Stimulated activated CD8-positive, alpha-beta memory T cell treated with anti-CD3 and anti-CD28 coated beads, Interleukin-4, amount 100 ng/mL, for 4 hours (primary cell): ENCODE measurements at places on chromosomes 7 and 10.

- DNase-seq: no peak
These were observed 549 bp downstream of the INMT start for GRCh38 chr7:30752484-30752883.

- no peak for DNase-seq
These were observed 21.6 kb upstream of the GIMAP2 start for GRCh38 chr7:150663802-150664494.

DNA sequence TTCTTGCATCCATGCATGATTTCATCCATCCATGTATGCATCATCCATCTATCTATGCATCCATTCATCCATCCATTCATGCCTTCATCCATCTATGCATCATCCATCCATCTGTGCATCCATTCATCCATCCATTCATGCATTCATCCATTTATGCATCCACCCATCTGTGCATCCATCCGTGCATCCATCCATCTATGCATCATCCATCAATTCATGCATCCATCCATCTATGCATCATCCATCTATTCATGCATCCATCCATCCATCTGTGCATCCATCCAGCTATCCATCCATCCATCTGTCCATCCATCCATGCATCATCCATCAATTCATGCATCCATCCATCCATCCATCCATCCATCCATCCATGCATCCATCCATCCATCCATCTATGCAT is 131.3 kb downstream of the DYNC2I1 start:
- no peak for DNase-seq

DNA sequence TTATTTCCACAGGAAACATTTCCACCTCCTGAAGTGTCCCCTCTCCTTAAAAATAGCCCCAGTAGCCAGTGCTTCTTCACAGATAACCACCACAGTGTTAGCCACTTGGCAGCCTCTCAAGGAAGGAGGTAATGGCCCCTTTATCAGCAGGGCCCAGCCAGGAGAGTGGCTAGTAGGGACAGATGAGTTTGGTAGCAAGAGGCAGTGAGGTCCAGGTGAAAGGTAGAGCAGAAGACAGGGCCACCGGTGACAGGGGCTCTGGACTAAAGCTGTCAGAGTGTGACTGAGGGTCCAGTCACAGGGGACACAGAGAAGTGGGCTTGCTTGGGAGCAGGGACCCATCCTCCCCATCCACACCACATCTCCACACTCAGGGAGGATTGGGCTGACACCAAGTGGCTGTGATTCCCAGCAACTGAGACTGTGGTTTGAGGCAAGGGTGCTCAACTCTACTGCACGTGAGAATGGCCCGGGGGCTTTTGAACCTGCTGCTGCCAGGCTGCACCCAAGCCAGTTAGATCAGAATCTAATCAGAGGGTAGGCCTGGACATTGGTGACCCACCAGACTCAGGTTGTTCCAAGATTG is 52.2 kb downstream of the C10orf120 start:
- DNase-seq: no peak

DNA sequence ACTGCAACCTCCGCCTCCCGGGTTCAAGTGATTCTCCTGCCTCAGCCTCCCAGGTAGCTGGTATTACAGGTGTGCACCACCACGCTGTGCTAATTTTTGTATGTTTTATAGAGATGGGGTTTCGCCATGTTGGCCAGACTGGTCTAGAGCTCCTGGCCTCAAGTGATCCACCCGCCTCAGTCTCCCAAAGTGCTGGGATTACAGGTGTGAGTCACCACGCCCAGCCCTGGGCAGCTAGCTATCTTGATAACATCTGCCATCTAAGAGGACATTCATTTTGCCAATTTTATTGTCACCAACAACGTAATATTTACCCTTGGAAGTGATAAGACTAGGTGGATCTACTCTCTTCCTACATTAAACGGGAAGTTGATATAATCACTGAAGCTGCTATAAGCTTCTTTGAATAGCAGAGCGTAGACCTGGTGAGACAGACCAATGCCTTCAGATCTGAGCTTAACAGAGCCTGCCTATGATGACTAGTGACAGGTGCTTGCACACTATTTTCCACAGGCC is 39.7 kb upstream of the SLC35B4 start:
- DNase-seq: no peak

- no peak for DNase-seq
These were observed 341.5 kb upstream of the AOAH start for GRCh38 chr7:37065779-37066271.

GRCh38 chr10:58467931-58468635 is 44.6 kb upstream of the BICC1 start:
- no peak for DNase-seq

- DNase-seq: no peak
These were observed 15.6 kb downstream of the RGS10 start for GRCh38 chr10:119526621-119527592.

DNA sequence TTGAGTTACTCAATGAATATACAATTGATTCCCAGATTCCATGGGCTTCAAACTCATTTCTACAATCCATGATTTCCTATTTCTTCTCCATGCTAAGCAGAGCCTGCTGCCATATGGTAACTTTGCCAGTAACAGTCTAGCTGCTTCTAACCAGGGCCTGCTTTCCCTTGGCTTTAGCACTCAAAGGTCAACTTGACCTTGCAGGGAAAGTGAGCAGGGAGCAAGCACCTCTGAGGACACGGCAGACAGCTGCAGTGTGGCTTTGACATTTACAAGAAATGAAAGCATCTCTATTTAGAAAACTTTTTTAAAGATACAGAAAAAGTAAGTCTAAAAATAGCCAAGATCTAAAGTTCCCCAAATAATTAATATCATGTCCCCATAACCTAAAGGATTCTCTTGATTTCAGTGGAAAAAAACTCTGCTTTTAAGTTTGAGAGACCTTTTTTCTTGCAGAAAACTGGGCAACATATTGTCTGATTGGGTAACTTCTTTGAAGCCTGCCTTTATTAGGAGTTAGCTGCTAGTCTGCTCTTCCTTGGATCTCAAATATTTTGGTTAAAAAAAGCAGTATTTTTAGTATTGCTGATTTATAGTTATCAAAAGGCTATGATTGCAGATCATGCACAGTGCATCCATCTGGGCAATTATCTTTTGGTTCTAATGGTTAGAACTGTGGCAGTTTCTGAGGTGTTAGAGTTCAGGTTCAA is 257.9 kb downstream of the AHR start:
- no peak for DNase-seq

- no peak for DNase-seq
These were observed 4.3 kb upstream of the GPNMB start for GRCh38 chr7:23242321-23242720.
